ENCODE measurements at places on chromosomes 7 and 10. TPM values are rescaled to one million over a fixed set of nuclear protein-coding genes. Genes with fewer than 3 reads are reported as not detected.
A peak's percentile ranks its signal among the peaks of the same experiment; 100 is the strongest.

- no peak for DNase-seq
Measured at GRCh38 chr7:40419806-40420205, 285.0 kb downstream of the SUGCT start.

GRCh38 chr10:70312249-70312648 is 28.4 kb upstream of the NPFFR1 start:
- no peak for DNase-seq

- DNase-seq: no peak
Measured at GRCh38 chr7:44066111-44066460, 719 bp upstream of the PGAM2 start.

- no peak for DNase-seq
Measured at GRCh38 chr10:44982114-44982460, 3.5 kb upstream of the DEPP1 start.

GRCh38 chr7:94129443-94130140 is 125.4 kb upstream of the BET1 start:
- peak; percentile 85 for DNase-seq

DNA sequence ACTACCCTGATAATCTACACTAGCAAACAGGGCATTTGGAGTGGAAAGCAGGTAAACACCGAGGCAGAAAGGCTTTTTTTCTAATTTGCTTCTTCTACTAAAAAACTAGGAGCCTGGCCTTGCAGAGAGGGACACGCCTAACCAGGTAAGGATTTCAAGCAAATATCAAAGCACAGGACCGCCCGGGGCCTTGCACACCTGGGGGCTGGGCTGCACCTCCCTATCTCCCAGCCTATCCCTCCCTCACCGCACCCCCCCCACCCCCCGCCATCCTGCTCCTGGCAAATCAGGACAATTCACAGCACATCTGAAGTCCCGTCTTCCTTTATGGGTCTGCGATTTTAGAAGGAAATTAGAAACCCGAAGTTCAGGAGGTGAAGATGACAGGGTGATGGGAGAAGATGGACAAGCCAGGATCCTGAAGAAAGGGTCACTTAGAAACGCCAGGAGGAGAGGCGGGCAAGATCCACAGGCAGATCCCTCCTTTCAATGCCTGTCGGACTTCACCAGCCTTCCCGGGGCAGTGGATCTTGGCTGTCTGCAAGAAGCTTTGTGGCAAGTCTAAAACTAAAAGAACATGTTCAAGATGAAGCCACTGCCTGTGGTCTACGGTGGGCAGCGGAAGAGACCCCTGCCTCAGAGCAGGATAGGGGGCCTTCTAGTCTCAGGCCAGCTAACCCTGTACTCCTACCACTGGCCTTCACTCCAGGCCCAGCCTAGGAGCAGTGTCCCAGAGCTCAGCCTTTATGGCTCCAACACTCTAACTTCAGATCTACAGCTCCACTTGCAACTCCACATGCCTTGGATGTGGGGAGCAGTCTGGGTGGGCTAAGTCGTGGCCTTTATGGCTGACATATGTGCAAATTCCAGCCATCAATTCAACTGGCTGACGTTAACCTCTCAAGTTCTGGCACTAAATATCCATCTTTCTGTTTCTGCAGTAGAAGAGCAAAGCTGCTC is 43.9 kb downstream of the TNS3 start:
- no peak for DNase-seq

- DNase-seq: no peak
Measured at GRCh38 chr10:3704565-3705325, 80.3 kb downstream of the KLF6 start.

- no peak for DNase-seq
Measured at GRCh38 chr7:69610374-69611084, 12.3 kb downstream of the AUTS2 start.

- DNase-seq: no peak
Measured at GRCh38 chr7:156703773-156704482, 63.4 kb downstream of the RNF32 start.

- no peak for DNase-seq
Measured at GRCh38 chr7:80508440-80508839, 3.4 kb downstream of the GNAT3 start.

DNA sequence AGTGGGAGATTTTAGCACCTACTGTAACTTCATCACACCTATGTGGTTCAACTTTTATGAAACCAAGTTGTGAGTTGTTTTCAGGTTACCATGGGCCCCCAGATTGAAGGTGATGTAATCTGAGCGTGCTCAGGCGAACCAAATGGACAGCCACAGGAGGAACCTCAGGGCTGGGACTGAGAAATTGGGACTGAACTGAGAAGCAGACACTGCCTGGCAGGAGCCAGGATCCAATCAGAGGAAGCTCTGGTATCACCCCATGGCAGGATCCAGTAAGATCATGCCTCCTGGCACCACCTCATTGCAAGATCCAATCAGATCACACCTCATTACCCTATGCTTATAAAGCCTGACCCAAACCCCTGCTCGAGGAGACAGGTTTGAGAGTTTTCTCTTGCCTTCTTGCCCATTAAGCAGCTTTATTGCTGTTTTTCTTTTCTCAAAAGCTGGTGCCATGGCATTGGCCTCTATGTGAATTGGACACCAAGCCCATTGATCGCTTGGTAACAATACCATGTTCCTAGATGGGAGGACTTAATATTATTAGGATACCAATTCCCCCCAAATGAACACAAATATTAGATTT is 43.2 kb upstream of the GDF10 start:
- DNase-seq: no peak

DNA sequence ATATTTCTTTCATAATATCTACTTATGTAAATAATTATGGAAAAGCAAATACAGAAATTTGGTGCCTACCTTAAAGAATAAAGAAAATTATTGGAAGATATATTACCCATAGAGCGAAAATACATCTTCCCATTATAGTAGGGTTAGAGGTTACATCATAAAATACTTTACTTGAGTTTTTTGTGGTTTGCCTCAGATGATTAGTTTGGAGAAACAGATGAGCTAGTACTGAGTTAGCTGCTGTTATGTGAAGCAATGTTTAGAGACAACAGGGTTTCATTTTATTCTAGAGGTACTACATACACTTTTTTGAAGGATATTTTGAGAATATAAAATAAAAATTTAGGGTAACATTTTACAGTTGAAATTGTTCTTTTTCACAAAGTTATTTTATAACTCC is 2.9 kb upstream of the MLLT10 start:
- peak; percentile 65 for DNase-seq

GRCh38 chr7:29620556-29620930 is 56.9 kb downstream of the PRR15 start:
- DNase-seq: no peak

- DNase-seq: no peak
Measured at GRCh38 chr10:123663522-123663921, 2.6 kb upstream of the GPR26 start.

GRCh38 chr7:95472581-95473161 is 13.1 kb upstream of the ASB4 start:
- peak; percentile 62 for DNase-seq

- no peak for DNase-seq
Measured at GRCh38 chr7:143049362-143049761, 2.8 kb upstream of the OR6V1 start.

DNA sequence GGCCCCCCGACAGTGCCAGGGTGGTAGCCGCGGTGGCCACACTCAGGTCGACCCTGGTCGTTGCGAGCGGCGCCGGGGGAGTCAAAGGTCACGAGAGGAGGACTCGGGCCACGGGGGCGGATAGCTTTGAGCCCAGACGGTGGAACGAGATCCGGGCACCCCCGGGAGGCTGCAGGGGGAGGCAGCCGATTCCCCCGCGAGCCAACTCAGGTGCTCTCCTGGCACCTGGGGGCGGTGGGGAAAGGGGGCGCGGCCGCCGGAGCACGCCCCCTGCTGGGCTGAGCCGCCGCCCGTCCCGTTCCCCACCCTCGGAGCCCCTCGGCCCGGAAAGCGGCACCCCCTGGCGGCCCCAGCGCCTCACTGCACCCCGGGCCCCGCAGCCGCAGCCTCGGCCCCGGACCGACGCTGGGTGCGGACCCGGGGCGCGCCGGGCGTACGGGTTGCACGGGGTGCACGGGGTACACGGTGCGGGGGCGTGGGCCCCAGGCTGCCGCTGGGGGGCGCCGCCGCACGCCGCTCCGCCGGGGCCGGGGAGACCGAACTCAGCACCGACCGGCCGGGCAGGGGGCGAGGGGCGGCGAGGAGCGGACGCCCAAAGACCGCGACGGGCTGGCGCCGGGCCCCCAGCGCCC is 521 bp upstream of the NYAP1 start:
- DNase-seq: peak; percentile 79

DNA sequence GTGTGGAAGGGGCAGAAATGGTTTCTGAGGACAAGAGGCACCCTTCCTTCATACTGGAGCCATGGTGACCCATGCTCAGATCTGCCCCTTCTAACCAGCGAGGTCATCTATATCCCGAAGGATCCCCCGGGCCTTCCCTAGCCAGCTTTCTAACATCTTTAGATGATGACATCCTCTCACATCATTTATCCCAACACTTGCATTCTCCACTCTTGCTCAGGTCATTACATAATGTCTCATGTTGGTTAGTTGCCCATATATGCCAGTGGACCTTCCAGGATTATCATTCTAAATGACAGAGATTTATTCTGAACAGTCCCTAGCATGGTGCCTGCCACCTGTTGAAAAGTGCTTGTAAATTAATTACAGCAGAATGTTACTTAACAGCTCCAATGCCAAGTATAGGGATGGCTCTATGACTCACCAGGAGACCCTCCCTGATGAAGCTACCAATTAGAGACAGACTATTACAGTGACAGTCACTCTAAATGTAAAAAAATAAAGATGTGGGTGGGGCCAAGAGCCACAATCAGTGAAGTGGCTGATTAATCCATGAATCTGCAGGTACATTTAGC is 22.6 kb upstream of the ABLIM1 start:
- no peak for DNase-seq

DNA sequence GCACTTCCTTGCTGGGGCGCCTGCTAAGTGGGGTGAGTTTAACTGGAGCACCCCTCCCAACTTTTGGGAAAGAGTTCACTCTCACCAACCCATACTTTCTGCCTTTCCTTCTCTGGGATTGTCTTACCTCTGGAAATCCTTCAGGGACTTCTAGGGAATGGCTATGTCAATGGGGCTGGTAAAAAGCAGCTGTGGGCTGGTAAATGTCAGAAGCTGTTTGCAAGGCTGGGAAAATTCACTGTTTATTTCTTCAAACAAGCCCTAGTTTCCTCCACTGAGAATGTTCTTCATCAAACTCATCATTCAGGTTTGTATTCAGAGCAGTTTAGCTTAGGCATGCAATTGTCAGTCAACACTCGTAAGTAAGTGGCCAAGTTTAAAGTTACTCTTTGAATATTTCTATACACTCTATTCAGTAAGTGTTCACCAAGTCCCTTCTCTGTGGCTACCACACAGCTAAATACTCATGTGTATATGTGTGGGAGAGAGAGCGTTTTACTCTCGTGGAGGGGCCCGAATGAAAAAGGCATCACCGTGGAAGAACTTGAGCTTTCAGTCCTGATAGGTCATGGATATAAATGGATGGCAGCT is 654.8 kb downstream of the LRMDA start:
- no peak for DNase-seq

DNA sequence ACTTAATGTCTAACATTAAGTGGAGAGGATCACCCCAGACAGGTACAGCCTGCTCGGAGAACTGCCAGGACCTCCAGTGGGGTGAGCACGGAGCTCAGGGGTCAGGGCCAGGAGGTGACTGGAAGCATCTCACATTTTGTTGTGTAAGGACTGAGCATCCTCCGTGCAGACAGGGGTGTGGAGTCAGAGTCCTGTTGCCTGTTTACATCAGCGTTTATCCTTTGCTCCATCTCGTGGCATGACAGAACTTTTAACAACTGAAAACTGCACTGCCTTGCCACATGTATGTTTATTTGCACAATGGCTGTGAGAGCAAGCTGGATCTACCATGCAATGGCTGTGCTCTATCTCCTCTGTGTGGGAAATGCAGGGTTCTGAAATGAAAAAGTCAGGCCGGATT is 175.4 kb upstream of the AKR1E2 start:
- DNase-seq: no peak

DNA sequence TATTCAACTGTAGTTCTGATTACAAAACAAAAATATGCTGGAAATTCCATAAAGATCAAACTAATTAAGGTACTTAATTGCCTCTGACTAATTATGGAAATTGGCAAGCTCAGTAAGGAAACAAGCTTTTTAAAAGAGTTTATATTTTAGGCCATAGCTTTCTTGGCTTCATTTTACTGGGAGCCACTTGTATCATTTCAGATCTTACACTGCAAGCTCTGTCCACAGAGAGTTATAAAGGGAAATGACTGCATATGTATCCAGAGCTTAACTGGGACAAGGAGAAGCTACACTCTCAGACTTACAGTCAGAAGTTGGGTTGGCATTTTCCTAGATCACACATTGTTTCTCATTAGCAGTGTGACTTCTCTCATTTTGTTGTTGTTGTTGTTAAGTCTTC is 92.4 kb downstream of the LRRN3 start:
- DNase-seq: no peak

- DNase-seq: no peak
Measured at GRCh38 chr10:118042336-118042735, 4.4 kb downstream of the RAB11FIP2 start.

GRCh38 chr7:1552200-1552599 is 3.8 kb downstream of the TMEM184A start:
- DNase-seq: no peak

Gene CFAP43
- 0.36 TPM for total RNA-seq

Gene CNTNAP2
- 2.1 TPM for total RNA-seq

Gene C7orf57
- not detected for total RNA-seq

Gene SH2D4B
- 0.18 TPM for total RNA-seq

Gene PNLIPRP2
- not detected for total RNA-seq

Gene LIPK
- total RNA-seq: not detected

Gene PPP1R17
- total RNA-seq: not detected

Gene SLC12A9
- 18.3 TPM for total RNA-seq

Gene POM121C
- total RNA-seq: 17.2 TPM

Gene GFRA1
- total RNA-seq: 5.1 TPM

Gene INMT
- total RNA-seq: 2.6 TPM

Gene RNLS
- total RNA-seq: 13.9 TPM
